Sigmoid colon (tissue), 7 donors: ENCODE measurements at places on chromosomes 4 and X. TPM values are rescaled to one million over a fixed set of nuclear protein-coding genes. Genes with fewer than 3 reads are reported as not detected.
A peak's percentile ranks its signal among the peaks of the same experiment; 100 is the strongest.

- DNase-seq, result peak; percentile 87
Observed at GRCh38 chr4:38179690-38180377, 219.6 kb downstream of the PTTG2 start.

DNA sequence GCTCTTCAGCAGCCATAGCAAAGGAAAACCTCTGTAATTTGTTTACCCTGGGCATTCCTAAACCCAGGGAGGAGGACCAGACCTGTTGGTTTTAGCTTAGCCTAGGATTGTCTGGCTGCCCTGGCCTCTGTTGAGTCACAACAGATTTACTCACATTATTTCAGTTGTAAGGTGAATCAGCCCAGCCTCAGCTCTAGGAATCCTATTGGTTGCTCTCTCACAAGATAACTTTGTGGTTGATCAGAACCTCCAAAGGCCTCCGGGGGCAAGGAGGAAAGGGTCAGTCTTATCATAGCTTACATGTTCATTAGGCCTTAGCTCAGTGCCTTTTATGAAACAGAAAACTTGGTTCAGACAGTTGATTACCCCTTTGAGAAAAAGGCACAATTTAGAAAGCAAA lies 41.0 kb downstream of the PDK3 start:
- DNase-seq, result no peak

The MED28 gene
- total RNA-seq, result 24.0 TPM

The SPANXD gene
- not detected for total RNA-seq

The C4orf50 gene
- 0.16 TPM for total RNA-seq

DNA sequence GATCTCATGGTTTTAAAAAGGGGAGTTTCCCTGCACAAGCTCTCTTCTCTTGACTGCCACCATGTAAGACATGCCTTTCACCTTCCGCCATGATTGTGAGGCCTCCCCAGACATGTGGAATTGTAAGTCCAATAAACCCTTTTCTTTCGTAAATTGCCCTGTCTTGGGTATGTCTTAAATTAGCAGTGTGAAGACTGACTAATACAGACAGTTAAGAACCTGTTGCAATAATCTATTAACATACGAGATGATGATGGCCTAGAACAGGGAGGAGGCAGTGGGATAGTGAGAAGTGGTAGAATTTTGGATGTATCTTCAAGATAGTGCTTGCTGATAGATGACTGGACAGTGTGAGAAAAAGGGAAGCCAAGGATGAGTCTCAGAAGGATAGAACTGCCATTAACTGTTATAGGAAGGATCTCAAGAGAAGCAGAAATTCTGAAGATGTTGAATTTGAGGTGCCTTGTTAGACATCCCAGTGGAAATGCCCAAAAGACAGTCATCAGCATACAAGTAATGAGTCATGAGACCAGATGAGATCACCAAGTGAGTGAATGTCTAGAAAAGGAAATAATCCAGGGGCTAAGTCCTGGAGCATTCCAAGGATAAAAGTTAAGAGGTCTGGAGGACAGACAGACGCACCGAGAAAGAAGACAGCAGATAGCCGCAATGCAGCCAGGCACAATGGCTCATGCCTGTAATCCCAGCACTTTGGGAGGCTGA lies 38.8 kb upstream of the UGDH start:
- no peak for DNase-seq

- no peak for DNase-seq
Observed at GRCh38 chr4:106898621-106899230, 137.4 kb downstream of the DKK2 start.

- DNase-seq, result no peak
Observed at GRCh38 chr4:88819818-88820697, 122.4 kb upstream of the NAP1L5 start.

GRCh38 chrX:17595456-17596035 lies 141.7 kb upstream of the SCML1 start:
- no peak for DNase-seq

DNA sequence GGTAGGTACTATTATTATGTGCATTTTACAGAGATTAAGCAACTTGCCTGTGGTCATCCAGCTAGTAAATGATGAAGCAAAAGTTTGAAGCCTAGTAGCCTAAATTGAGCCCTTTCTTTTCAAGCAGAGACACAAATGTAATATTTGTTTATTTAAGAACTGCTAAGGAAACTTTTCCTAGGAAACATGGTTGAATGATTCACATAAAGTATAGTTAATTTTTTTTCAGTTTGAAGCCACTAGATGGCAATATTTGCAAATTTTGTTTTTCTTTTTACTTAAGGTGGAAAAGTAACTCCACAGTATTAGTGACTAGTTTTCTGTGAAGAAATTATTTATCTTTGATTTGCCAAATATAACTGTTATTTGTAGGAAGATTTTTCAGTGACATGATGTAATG lies 52.8 kb upstream of the ANKRD17 start:
- no peak for DNase-seq

- DNase-seq, result no peak
Observed at GRCh38 chr4:83285055-83285407, 433 bp upstream of the COQ2 start.
